Calu3 (cell line): ENCODE measurements at places on chromosomes 16 and 17. TPM values are rescaled to one million over a fixed set of nuclear protein-coding genes. Genes with fewer than 3 reads are reported as not detected.

- DNase-seq, result no peak
Measured at GRCh38 chr17:57138030-57138911, 53.2 kb downstream of the AKAP1 start.

DNA sequence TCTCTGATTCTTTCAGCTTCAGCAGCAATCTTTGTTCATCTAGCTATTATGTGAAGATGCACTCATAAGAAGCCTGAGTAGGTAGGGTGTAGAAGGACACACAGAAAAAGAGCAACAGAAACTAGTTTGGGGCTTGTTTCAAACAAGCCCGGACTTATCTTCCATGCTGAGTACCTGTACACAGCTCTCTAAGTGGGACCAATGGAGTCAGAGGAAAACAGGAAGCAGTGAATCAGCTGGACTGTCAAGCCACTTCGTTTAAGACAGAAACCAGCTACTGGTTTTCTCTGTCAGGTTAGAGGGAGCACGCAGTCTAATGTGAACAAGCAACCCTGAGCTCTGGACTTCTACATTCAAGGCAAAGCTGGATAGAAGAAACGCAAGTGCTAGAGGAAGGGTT is 16.0 kb downstream of the MAP2K6 start:
- no peak for DNase-seq

DNA sequence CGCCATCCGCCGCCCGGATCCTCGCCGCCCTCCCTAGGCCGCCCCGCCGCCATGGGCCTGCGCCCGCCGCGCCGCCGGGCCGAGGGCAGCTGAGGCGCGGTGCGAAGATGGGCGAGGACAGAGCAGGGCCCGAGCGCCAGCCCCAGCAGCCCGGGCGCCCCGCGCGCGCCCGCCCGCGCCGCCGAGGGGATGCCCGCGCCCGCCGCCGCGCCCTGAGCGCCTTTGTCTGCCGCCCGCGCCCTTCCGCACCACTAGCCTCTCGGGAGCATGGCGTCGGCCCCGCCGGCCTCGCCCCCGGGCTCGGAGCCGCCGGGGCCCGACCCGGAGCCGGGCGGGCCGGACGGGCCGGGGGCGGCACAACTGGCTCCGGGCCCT is 278 bp downstream of the RAB11FIP3 start:
- no peak for DNase-seq

GRCh38 chr17:57391076-57391825 is 134.9 kb downstream of the MSI2 start:
- DNase-seq, result no peak

GRCh38 chr16:84729716-84730320 is 30.0 kb downstream of the USP10 start:
- DNase-seq, result no peak

DNA sequence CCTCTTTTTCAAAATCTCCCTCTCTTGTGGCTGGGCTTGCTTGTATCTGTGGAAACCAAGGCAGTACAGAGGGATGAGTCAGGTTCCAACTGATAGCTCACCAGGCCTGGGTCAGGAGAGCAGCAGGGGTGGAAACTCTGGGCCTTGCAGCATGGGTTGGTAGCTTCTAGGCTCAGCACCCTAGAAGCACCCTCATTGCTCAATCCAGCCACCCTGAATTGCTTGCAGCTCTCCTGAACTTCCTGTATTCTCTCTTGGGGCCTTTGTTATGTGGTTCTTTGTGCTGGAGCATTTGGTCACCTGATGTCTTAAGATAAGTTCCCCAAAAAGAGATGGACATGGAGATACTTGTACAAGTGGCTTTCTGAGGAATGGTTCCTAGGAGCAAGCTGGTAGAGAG is 169.4 kb downstream of the IRX5 start:
- no peak for DNase-seq

- no peak for DNase-seq
Measured at GRCh38 chr16:69618307-69618706, 52.5 kb downstream of the NFAT5 start.

DNA sequence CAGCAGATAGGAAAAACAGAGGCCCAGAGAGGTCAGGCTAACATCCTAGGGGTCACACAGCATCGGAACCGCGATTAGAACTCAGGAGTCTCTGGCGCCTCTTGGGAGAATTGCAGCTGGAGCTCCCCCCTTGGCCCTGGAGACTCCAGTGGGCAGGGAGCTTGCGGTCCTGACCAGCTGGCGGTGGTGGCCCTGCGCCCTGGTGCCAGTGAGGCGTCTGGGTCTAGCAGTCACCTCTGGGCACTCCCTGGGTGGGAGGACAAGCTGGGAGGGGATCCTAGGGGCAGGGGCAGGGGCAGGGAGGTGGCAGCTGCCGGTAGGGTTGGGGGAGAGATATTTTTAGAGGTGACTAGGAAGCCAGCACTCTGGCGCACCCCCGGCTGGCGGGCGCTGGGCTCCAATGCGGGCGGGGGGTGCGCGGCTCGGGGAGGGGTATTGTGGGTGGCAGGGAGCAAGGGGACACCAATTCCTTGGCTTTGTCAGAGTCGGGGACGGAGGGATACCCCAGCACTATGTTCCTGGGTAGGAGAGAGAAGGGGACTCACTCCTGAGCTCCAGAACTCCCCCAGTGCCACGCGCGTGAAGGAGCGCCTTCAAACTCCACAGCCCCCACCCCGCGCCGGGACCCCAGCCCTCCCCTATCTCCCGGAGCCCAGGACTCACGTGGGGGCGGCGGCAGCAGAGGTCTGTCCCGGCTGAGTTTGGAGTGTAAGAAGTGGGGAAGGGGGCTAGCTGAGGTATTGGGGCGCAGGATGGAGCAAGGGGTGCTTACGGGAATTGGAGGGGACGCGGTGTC is 584 bp downstream of the PHOSPHO1 start:
- DNase-seq, result no peak

Gene HCRT
- not detected in 2 replicates for total RNA-seq

Gene MED13
- total RNA-seq, result 42.0 and 50.2 TPM in 2 replicates

Gene KRT16
- total RNA-seq, result 3.8 and 4.2 TPM in 2 replicates

Gene KRTAP16-1
- total RNA-seq, result not detected in 2 replicates

Gene HOXB9
- total RNA-seq, result 26.0 and 27.8 TPM in 2 replicates
